ENCODE measurements at places on chromosomes 12 and 14.

DNA sequence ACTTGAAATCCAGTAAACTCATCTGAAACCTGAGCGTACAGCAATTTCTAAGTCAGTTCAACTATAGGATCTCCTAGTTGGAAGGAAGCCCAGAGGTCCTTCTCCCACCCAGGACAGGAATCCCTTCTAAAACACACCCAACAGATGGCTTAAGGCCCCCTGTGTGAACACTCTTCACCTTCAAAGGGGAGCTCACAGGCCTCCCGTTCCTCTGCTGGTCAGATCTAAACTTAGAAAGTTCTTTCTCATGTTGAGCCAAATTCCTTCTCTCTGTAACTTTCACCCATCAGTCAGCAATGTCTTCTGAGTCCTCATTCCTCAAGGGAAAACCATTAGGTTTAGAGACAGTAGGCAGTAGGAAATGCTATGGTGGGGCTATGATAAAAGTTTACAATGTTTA lies 355.2 kb downstream of the PCNX1 start:
- no peak for DNase-seq

- DNase-seq = no peak
These were observed at the start of gene RNASE7 for GRCh38 chr14:21041676-21042433. Gene RNASE7 (plus strand): TSS chr14:21042362. CDS start chr14:21042993, 631 bp downstream.

DNA sequence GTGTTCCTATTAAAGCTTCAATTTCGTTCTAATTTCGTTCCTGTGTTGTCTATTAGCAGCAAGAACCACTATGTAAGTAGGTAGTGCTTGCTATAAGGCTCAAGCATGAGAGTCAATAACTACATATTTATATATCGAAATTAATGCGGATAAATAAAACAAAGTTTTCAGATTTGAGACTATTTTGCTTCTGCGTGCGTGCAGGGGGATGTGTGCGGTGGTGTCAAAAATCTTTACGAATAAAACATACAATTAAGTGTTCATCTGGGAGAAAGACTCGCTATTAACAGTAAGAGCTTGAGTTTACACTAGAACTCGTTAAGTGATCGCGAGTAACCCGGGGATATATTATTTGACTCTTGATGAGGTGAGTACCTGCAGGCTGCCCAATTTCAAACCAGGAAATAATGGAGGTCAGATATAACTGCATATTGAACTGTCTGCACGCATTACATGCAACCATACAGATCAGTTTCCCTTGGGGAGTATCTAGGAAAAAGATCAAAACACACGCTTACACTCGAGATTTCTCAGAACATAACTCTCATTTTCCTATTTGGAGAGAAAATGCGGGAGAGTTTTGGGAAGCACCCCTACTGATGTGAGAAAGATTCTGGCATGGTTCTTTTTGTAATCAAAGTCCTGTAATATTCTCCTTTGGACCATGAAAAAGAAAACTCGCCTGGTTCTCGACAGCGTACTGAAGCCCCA lies 813 bp downstream of the TWF1 start:
- no peak for DNase-seq

DNA sequence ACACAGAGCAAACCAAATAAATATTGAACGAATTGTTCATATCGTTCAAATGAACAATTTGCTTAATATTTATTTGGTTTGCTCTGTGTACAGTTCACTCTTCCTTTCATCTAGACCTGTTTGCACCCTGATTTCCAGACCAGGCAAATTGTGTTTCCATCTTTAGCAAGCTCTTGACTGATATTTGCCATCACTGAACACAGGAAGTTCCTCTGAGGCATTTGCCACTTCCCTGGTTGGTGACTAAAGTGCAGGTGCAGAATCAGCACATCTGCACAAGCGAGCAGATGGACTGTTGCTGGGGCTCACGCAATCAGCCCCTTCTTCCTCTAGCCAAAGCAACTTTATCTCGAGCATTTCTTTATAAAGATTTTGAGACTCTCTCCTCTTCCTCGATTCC lies 112.9 kb downstream of the DAAM1 start:
- peak; percentile 21 for DNase-seq

DNA sequence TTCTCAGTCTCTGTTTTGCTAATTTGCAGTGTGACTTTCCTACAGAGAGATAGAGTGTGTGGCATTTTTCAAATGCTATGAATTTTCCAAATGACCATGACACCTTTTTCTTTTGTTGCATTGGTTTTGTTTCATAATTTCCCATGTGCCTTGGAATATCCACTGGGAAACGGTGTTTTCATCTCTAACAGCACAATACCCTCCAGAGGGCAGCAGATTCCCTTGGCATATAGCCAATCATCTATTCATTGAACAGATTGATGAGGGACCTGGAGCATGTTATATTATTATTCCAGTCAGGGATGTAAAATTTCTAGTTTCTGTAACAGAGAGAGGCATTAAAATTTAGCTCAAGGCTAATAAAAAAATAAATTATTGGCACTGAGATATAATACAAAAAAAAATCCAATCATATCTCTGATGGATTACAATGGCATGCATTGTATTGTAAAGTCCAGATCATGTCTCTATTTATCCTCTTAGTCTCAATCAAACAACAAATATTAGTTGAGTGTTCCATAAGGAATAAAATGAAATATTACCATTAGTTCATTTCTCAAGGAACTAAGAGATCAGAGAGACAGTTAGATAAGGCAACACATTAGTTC lies 29.6 kb upstream of the NTN4 start:
- no peak for DNase-seq

DNA sequence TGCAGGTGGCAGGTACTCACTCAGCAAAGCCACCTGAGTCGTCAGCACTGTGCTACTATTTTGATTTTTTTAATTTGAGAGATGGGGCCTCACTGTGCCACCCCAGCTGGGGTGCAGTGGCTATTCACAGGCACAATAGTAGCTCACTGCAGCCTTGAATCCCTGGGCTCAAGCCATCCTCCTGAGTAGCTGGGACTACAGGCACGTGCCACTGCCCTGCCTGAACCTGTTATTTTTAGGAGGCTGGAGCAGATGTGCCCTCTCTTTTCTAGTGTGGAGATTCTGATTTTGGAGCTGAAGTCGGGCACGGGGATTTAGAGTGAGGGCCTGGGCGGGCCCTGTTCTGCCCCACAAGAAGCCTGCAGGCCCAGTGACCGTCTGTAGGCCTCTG lies 17.3 kb downstream of the SLC25A47 start:
- no peak for DNase-seq

GRCh38 chr12:49043856-49044258 lies 16.7 kb downstream of the KMT2D start:
- peak; percentile 79 for DNase-seq

- no peak for DNase-seq
These were observed 7.6 kb downstream of the ISCA2 start for GRCh38 chr14:74501135-74501614.

GRCh38 chr14:67515386-67516079 lies 17.6 kb upstream of the PLEKHH1 start:
- no peak for DNase-seq

DNA sequence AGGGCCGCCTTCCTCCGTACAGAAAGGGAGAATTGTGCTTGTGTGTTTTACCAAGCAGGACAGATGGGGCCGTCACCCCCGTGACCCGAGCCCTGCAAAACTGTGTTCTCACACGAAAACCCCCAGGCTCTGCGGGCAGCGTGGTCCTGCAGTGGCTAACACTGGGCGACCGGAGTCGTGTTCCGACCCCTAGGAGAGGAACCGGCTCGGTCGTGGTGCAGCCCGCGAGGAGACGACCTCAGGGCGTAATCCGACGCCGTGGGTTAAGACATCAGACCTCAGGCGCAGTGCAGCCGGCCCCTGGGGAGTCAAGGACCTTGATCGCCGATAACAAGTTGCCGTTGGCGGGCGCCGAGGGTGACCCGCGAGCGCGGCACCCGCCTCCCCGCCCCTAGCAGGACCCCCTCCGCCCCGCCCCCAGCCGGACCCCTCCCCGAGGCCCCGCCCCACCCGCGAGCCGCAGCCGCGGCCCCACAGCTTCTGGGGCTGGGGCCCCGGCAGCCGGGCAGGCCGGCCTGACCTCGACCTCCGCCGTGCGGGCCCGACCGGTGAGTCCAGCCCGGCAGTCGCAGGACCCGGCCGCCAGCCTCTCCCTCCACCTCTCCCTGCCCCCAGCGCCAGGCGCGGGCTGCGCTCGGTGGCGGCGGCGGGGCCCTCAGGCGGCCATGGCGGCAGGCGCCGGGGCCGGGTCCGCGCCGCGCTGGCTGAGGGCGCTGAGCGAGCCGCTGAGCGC lies at the start of gene CHPT1:
TSS of gene CHPT1 (plus strand) at position 444 of the 733 bp plus-strand sequence. CDS start at position 666, 222 bp downstream.
- peak; percentile 75 for DNase-seq

DNA sequence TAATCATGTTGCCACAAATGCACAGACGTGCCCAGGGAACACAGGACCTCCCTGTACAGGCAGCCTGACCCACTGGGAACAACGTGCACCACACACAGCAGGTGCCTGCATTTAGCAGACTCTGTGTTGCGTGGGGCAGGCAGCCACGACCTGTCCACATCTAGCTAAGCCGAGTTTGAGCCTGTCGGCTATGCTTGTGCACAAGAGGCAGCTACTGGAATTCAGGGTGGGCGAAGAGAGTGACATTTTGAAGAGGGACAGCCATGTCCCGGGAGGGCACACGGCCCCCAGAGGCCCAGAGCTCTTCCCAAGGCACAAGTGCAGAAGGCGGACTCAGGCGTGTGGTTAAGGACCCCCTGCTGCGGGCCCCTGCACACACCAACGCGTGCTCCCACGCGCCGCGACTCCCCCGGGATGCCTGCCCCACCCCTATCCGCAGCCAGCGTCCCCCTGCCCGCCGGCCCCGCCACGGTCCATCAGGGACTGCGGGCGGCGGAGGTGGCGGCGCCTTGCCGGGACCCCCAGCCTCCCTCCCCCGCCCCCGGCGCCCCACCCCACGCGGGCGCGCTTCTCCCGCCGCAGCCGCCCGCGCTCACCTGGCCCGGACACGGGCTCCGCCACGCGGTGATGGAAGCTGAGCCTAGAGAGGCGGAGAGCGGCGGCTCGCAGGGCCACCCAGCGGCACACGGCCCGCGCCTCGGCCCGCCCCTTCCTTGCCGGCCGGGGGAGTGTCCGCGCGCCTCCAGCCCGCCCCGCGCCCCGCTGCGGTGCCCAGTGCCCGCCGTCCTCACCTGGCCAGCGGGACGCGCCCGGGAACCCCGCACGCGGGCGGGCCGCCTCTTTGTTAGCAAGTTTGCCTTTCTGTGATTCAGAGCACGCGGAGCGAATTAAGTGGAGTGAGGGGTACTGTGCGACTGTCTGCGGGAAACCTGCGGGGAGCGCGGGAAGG lies 125.3 kb upstream of the PRMT8 start:
- no peak for DNase-seq

GRCh38 chr14:76775695-76776427 lies 14.6 kb downstream of the VASH1 start:
- no peak for DNase-seq
